ENCODE measurements at places on chromosomes 12 and 14.

- DNase-seq: no peak
Observed at GRCh38 chr14:22626590-22626989, 17.6 kb downstream of the OR6J1 start.

DNA sequence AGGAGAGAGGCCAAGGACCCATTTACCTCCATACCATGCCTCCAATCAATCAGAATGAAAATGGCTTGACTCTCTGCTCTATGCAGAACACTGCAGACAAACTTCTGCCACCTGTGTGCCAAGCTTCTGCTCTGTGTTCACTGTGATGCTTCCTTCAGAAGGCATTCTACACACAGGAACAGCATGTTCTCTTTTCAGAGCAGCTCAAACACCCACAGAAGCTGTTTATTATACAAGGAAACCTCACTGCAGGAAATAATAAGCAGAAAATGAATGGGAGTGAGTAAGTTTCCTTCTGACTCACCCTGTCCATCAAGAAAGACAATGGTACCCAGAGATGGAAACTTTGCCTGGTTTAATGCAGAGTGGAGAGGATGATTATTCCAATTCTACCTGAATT is 2.4 kb upstream of the ESR2 start:
- no peak for DNase-seq

DNA sequence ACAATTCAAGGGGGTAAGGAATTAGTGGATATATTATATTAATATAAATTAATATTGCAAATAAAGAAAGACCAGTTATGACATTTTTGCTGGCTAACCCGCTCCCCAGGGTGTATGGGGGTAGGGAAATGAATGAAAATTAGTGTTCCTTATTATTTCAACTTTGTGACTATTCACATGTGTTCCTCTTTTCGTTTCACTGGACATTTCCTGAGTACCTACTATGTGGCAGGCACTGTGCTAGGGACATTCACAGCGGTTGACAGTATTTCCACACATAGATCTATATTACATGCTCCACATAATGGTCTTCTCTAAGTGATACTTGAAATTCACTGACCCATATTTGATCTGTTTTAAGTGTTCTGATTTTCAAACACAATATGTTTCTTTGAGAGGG is 129.8 kb upstream of the USP15 start:
- DNase-seq: no peak

GRCh38 chr14:89399594-89400068 is 17.4 kb downstream of the FOXN3 start:
- DNase-seq: no peak

DNA sequence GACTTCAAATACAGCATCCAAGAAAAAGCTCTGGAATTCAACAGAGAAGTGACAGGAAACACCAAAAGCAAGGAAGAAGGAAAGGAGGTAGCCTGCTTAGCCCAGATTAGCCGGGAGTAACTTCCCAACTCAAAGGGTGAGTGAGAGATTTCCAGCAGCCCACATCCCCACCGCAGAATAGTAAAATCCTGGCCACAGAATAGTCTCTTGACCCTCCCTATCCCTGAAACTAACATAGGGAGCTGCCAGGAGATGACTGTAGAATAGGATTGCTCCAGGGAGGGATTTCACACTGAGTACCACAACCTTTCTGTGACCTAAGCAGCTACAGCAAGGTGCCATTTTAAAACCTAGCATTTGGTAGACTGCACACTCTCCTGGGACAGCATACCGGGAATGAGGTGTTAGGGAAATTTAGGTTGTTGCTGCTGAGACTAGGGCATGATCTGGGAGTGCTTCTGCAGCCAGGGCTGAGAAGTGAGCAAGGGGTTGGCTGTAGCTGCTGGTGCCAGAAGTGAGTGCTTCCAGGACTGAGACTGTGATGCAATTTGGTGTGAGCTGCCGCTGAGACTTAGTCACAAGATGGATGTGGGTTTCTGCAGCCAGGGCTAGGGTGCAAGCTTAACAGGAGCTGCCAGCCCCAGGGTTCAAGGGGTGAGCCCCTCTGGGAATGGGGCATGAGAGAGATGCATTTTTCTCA is 66.0 kb downstream of the TMTC3 start:
- no peak for DNase-seq

DNA sequence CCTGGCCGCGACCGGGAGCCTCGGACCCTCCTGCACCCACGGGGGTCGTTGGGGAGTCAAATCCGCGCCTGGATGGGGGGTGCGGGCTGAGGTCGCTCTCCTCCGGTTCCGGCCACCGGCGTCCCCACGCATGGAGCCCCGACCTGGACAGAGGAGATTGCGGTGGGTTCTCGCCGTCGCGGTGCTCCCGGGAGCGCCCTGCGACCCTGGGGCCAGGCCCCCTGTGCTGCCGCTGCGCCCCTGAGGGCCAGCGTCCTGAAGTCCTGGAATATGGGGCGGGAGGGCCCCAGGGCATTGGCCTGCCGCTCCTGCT is 345 bp downstream of the ASPG start:
- no peak for DNase-seq

Measured in activated CD4-positive, alpha-beta memory T cell treated with anti-CD3 and anti-CD28 coated beads, Interleukin-2, amount 10 ng/mL, durations not matched to agents 7 days and 5 days (primary cell).